ENCODE measurements at places on chromosomes 11 and 22.

GRCh38 chr11:10441652-10442503, 13.2 kb upstream of the AMPD3 start:
- no peak for DNase-seq

GRCh38 chr11:121389651-121390050, 62.5 kb upstream of the SORL1 start:
- DNase-seq, result no peak

GRCh38 chr22:48054596-48054995, 1292.1 kb downstream of the TBC1D22A start:
- no peak for DNase-seq

DNA sequence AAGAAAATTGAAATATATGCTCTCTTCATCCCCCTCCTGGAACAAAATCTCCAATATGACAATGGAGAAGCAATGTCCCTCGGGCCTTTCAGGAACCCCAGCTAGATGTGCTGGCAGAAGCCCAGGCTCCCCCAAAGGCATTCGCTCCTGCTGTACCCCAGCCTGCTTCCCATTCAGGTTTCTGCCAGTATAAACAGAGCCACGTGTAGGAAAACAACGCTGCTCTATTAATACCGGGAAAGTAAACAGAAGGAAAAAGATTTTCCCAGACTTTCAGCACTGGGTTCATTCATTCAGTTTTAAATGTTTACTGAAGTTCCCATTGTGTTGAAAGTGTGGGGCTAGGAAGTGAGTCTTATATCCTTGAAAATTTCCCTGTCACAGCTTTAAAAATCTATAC, 147.1 kb downstream of the CADM1 start:
- DNase-seq, result no peak

DNA sequence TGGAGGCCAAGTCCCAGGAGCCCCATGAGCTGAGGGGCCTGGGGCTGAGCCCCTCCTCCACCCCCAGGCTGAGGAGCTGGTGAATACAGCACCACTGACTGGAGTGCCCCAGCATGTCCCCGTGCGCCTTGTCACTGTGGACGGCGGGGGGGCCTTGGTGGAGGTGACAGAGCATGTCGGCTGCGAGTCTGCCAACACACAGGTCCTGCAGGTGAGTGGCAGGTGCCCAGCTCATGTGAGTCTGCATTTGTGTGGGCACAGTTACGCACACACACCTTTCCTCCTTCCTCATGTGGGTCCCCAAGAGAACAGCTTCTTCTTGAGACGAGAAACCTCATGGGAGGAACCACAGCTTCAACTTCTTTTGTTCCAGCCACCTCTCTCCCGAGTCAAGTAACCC, 7.7 kb downstream of the TMEM132A start:
- no peak for DNase-seq
